MV-4-11 (cell line): ENCODE measurements at places on chromosomes 4 and X.

GRCh38 chr4:67873116-67873515 is 10.7 kb downstream of the TMPRSS11D start:
- DNase-seq = no peak

DNA sequence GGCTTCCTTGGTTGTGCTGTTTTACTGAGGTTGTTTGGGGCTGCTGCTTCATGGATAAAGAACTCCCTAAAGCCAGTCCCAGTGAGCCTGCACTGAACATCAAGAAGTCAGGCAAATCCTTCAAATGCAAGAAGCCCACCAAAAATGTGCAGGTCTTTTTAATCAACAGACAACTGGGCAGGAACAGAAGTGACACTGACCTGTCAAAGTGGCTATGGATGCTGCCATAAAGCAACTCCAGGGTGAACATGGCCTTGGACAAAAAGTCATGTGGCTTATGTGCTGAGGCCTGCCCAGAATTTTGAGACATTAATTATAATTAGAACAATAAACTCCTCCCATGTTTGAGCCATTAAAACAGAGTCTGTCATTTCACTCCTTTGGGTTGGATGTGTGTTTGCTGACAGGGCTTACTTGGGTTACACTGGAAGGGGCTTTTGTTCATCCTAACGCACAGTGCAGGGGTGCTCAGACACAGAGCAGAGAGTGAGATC is at the start of gene ETDC:
Gene ETDC, plus strand, starts transcription at position 51 of the 494 bp plus-strand sequence. Its CDS starts 0 bp downstream, at position 51.
- DNase-seq = no peak

- no peak for DNase-seq
Measured at GRCh38 chr4:91280551-91281290, 1023.0 kb upstream of the GRID2 start.

DNA sequence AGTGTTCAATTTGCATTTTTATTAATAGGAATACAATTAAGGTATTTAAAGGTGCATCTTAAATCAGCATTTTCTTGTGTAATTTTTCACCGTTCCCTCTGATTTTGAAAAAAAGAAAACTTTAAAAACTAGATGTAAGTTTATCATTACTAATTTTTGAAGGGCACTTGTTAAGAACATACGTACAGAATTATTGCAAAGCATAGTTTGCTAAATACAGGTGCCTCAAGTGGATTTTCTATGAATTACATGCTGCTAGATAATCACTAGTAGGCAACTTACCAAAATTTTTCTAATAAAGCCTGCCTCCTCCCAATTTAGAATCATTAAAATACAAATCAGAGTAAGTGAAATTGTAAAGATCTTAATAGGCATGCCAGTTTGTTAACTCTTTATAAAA is 8.5 kb downstream of the CNKSR2 start:
- no peak for DNase-seq

- peak; percentile 76 for DNase-seq
Measured at GRCh38 chrX:107776649-107777535, 641 bp upstream of the NCBP2L start.

DNA sequence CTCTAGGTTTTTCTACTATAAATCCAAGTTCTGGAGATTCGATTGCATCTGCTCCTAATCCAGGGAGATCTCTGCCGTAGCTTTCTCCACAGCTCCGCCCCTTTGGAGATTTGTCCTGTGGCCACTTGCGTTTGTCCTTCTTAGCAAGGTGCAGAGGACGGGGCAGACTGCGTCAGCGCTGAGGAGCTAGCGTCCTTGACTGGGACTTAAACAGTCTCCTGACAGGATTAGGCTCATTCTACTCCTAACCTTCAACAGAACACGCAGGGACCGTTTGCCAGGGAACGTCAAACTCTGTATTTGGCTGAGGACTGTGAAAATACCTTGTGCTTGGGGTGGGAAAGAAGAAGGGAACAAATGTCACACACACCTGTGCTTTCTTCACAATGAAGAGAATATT is 38.6 kb downstream of the SORBS2 start:
- DNase-seq = no peak
